ENCODE measurements at places on chromosomes 16 and 17.

DNA sequence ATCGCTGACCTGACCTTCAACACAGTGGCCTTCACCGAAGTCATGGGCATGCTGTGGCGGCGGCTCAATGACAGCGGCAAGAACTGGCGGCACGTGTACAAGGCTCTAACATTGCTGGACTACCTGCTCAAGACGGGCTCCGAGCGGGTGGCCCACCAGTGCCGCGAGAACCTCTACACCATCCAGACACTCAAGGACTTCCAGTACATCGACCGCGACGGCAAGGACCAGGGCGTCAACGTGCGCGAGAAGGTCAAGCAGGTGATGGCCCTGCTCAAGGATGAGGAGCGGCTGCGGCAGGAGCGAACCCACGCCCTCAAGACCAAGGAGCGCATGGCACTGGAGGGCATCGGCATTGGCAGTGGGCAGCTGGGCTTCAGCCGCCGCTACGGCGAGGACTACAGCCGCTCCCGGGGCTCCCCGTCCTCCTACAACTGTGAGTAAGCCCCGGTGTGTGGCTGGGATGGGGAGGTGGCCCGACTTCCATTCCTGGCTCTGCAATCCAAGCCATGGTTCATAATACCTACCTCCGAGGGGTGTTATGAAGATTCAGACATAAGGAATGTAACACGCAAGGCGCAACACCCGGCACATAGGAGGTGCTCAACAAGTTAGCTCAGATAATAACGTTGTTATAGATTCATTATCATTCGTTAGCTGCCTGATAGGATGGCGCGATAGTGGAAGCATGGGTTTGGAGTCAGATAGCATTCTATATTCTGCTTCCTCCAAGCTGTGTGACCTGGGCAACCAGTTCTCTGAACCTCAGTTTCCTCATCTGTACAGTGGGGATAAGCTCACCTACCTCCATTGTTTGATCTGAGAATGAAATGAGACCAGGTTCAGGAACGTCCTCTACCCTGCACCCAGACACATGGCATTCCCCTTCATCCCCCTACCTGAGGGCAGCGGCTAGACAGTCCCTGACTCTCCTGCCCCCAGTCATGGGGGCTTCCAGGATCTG is 4.4 kb downstream of the EPN3 start:
- DNase-seq, result no peak

GRCh38 chr16:74795104-74795503 is 20.5 kb upstream of the FA2H start:
- no peak for DNase-seq

- DNase-seq, result no peak
These were observed 33.3 kb upstream of the RGS9 start for GRCh38 chr17:65103896-65104295.

DNA sequence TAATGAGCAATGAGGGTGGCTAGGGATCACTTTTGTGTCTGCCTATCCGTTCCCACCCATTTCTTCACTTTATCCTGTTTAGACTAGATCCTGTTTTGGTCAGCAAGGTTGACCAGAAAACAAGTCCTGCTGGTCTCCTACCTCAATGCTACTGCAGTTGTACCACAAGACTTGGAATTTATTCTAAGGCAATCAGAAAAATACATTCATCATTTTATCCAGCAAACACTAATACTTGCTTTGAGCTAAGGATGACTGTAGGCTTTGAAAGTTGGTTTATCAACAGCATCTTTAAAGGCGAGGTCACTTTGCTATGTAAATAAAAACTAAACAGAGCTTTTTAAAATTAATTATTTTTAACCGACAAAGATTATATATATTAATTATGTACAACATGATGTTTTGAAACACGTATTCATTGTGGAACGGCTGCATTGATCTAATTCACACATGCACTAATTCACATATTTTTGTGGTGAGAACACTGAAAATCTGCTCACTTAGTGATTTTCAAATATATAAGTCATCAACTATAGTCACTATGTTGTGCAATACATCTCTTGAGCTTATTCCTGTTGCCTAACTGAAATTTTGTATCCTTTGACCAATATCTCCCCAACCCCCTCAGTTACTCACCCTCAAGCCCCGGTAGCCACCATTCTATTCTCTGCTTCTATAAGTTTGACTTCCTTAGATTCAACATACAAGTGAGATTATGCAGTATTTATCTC is 125.9 kb upstream of the HS3ST3A1 start:
- no peak for DNase-seq

DNA sequence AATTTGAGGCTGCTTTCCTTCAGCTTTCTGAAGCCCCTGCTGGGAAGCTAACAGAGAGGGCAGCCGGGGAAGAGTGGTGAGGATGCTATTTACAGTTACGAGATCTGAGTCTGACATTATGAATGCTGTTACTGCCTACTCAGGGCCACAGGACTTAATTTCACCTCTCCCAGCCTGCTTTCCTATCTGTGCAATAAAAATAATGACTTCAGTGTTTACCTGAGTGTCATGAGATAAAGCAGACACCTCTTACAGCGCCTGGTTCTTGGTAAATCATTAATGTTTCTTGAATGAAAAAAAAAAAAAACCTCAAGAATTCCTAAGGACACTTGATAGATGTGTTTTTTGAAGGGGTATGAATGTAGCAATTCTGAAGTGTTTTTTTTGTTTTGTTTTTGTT is 24.2 kb upstream of the CPHXL start:
- DNase-seq, result no peak

GRCh38 chr17:51133365-51133764 is 12.7 kb upstream of the SPAG9 start:
- no peak for DNase-seq

GRCh38 chr17:45123930-45124796 is 8.2 kb downstream of the PLCD3 start:
- no peak for DNase-seq

- DNase-seq, result no peak
These were observed 4.5 kb upstream of the CMTM4 start for GRCh38 chr16:66701026-66701425.

DNA sequence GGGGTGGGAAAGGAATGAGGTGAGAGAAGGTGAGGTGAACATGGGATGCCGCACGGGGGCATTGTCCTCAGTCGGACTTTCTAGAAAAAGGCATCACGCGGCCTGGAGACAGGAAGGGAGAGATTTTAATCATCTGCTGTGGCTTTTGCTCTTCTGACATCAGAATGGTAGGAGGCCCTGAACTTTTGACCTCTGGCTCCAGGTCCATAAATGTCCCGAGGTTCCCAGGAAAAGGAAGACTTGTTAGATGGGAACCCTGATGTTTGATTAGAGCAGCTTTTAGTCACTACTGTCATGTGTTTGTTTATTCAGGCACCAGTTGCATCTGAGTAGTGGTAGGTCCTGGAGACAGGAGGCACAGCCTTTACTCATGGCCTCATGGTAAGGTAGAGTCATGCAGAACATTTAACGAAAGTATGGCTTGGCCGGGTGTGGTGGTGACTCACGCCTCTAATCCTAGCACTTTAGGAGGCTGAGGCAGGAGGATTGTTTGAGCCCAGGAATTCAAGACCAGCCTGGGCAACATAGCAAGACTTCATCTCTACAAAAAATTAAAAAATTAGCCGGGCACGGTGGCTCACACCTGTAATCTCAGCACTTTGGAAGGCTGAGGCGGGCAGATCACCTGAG is 203.1 kb downstream of the MSI2 start:
- DNase-seq, result no peak

DNA sequence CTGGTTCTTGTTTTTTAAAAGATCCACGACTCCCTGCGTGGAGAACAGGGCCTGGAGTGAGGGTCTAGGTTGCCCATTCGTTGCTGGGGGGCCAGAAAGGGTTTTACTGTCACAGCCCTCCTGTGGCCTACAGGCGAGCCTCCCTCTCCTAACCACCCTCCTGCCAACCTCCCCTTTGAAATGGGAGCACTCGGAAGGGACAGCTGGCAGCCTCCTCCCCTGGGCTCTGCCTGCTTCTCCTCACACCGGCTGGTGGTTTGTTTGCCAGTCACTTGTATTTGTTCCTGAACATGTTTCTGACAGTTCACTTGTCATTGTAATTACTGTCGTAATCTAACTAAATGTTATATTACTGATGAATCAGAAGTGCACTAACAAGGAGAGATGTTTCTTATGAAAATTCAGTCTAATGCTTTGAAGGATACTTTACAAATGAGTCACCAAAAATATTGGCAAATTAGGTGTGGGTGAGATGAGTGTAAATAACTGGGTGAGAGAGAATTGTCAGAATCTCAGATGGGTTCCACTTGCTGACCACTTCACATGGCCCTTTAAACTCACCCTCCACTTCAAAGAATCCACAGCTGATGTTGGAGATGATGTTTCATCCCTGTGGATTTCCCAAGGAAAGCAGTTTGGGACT is 2.7 kb upstream of the SPPL2C start:
- DNase-seq, result no peak

DNA sequence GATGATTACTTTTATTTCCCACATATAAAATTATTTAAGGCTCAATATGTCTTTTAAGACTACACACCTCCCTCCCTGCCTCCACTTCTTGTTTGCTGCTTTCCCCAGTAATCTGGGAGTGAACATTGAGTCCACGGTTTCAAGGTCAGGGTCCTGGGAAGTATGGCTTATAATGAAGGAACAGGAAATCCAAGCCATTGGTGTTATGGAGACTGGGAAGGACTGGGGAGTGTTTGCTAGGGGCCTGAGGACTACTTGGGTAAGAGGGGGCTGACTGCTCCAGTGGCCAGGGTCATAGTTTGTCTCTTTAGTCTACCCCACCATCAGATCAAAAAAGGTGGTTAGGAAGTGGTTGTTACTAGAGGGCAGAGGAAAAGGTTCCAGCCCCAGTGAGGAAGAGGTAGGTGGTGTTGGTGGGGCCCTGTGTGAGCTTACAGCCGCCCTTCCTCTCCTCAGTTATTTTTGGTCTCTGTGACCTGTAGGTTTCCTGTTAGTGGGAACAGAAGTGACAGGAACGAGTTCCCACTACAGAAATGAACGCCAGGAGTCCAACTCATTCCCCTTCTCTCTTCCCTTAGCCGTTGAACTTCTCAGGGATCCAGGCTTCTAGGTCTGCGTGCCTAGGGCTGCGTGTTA is 742 bp upstream of the SLC16A13 start:
- DNase-seq, result no peak

DNA sequence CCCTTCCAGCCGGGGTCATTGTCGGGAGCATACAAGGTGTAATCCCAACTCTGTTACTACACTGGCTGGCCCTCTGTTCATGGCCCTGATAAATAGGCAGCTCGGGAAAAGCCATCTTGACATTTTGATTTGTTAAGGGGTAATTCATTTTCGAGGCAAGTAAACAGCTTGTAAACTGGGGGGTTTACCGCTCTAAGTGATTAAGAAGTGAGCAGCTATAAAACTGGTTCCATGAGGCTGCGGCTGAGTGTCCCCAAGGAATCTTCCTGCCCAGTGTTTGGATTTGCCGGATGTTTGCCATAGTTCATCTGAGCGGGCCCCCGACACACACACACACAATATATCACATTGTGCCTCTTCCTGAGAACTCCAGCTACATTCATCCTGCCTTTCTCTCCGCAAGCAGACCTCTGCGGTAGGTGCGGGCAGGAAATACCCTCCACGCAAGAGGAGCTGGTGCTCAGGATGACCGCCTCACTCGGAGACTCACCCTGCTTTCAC is 92.2 kb downstream of the SOCS1 start:
- no peak for DNase-seq

DNA sequence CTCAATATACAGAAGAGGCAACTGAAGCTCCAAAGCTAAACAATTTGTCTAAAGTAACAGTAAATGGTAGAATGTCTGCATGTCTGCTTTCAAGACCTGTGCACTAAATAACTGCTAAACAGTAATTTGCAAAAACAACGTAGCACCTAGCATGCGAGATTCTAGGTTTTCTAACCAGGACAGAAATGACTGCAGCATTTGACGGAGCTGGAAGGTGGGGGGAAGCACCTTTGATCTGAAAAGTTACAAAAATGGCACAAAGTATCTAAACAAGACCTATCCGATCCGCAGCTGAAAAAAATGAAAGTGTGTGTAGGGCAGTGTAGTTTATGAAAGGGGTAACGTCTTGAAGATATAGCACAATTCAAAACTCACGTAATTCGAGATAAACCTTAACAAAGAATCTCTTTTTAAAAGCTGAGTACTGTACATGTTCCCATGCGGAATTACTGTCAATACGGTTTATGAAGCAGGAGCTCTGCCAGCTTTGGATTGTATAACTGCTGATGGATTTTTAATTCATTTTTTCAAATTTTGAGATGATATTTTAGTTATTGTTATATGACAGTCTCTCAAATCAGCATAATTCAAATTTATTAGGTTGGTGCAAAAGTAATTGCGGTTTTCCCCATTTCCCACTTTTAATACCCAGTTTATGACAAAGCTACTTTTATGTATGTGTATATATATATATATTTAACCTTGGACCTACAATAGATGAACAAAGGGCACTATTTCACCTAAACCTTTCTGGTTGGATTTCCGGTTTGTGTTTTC is 1.2 kb upstream of the WIPI1 start:
- DNase-seq, result no peak
